ENCODE measurements at places on chromosomes 2 and 18.

DNA sequence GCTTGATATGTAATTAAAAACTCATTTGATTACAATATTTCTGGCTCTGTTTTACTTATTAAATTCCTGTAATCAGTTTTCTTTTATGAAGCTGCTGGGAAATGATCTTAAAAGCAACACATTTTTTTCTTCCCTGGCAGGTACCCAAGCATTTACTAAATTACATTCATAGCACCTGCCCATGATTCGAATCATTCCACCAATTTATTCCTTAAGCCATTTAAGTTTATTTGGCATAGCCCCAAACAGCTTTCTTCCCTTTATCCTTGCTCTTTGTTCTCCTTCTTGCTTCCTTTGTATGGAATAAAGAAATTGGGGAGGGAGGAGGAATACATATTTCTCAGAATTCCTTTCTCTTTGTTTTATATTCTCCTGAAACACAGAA lies 241.3 kb downstream of the AGPS start:
- no peak for DNase-seq

DNA sequence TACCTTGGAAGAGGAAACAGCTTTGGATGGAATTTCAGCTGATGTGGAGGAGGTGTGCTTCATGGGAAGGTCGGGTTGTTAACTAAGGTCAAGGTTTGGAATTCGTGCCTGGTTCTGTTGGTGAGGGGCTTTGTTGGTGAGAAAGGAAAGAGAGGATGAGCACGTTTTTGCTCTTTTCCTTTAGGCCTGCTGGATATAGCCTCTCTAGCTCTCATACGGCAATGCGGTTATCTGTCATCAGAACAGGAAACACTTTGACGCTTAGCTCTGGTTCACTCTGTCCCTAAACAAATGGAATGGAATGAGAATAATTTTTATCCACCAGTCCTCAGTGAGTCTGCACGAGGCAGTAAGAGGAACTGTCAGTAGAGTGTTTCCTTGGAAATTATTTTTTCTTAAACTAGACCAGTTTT lies 169.7 kb upstream of the NOSTRIN start:
- DNase-seq, result no peak

DNA sequence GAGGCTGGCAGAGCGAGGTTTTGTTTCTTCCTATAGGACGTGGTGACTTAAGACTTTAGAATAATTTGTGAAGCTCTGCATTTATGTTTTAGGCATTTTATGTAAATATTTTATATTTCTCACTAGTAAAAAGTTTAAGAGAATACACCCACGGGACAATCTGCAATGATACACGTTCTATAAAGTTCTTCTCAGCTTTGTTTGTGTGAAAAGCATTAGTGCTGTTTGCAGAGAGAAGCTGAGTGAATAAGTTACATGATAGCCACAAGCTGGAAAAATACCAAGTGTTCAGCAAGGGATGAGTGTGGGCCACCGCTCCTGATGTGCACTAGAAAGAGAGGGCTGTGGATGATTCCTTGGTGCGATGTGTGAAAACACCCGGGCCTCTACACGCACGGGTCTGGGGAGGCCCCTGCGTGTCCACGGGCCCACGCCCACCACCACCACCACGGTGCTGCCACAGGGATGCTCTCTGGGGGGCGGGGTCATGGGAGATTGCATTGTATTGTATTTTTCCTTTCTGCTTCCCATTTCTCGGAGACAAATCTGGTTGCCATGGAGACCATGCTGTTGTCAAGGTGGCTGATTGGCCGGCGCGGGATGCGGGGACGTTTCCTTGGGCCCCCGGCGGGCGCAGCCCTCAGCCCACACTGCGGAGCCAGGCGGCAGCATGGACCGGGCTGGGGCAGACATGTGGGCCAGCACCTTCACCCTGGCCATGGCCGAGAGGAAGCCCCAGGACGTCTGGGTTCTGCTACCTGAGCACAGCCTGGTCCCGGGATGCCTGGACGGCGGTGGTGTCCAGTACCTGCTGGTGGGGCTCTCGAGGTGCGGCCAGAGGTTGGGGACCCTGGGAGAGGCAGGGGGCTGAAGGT lies at the start of gene RTP5:
Gene RTP5, plus strand, starts transcription at position 643 of the 875 bp plus-strand sequence. Its CDS starts 28 bp downstream, at position 671.
- DNase-seq, result no peak

DNA sequence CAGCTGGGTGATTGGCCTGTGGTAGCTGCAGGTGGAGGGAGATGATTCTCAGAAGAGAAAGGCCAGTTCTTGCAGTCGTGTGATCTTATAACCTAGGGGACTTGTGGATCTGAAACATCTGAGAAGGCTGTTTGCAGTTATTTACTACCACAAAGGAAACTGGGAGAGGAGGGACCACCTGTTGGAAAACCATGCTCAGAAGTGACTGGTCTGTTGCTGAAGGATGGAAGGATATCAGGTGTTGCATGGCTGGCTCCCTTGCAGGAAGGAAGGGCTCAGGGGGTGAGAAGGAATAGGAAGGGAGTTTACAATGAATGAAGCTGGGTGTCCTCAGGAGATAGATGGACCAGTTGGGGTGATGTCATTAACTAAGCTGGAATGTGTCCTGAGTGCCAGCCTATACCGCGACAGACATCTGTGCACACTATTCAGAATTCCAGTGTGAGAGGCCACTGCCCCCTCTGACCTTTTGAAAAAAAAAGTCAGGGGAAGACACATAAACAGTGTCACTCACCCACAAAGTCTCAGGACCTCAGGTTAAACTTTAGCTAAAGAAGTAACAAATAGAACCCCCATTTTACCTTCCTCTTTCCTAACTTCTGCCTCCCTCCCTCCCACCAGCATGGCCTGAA lies 17.5 kb downstream of the IGFBP2 start:
- no peak for DNase-seq

DNA sequence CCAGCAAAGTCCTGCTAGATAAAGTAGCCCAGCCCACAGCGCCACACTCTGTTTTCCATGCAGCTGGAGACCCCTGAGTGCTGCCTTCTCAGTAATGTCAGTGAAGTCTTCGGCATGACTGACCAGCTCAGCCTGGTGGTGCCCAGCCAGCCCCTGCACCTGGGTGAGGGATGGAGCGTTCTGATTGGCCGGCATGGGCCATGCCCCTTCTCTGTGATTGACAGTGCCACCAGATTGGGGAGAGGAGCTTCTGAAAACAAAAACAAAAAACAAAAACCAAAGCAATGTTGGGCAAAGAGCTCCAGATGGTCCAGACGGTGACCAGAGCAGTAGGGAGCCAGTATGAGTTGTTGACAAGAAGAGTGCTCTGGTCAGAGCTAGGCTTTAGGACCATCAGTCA lies 122.6 kb downstream of the DYSF start:
- DNase-seq, result no peak

GRCh38 chr2:234403074-234403473 lies 93.8 kb downstream of the ARL4C start:
- peak; percentile 65 for DNase-seq

GRCh38 chr2:239055756-239056493 lies 208.0 kb downstream of the TWIST2 start:
- no peak for DNase-seq

DNA sequence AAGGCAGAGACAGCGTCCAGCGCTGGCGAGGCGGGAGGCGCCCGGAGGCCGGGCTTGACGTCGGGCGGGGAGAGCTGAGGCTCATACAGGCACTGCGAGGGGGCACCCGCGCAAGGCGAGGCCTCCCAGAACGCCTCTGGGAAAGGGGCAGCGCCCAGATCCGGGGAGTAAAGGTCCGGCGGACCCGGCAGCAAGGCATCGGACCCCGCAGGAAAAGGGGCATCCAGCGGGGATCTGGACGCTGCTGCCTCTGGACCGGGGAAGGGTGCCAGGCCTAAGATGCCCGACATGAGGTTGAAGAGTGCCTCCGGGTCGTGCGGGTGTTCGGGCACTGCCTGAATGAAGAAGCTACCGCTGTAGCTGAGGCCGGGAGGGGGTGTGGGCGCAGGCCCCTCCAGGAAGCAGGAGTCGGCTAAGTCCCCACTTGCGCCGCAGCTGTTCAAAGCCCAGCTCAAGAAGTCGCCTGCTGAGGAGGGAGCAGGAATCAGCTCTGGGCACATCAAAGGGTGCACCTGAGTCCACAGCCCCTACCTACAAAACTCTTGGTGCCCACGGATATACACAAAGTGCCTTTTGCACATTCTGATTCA lies 937 bp downstream of the EGR4 start:
- no peak for DNase-seq
